ENCODE measurements at places on chromosomes 1 and 21.
A peak's percentile ranks its signal among the peaks of the same experiment; 100 is the strongest.

GRCh38 chr1:19418503-19418971 lies 66.8 kb downstream of the CAPZB start:
- no peak for DNase-seq

DNA sequence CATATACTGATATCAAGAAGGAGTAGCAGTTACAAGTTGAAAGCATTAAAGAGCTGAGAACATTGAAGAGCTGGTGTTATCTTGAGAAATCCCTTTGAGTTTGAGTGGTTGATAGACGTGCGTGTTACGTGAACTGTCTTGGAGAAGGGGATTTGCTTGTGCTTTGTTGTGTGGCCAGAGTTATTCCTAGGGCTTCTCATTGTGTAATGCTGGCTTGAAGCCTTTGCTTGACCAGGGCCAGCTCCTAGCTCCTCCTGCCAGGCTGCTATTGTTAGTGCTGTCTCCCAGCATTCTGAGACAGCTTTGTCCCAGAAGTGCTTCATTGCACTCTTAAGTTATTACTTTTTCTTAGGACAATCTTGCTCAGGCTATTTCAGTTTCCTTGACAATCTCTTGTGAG lies 116.2 kb upstream of the KCNK2 start:
- DNase-seq: no peak

DNA sequence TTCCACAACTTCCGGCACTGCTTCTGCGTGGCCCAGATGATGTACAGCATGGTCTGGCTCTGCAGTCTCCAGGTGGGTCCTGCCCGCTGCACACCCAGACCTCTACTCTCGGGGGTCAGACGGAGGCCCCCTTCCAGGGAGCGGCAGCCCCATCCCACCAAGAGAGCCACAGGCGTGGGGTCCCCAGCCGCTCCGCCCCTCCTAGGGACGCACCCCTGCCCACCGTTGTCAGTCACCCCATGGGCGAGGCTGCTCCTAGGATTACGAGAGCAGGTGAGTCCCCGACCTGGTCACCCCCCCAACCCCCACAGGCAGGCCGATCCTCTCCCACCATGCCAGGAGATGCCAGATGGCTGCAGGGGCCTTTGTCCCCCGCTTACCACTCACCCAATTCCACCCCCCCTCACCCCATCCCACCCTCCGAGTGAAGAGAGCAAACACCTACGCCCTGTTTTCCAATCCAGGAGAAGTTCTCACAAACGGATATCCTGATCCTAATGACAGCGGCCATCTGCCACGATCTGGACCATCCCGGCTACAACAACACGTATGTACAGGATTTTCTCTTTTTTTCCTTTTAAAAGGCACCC lies 107.0 kb downstream of the PDE9A start:
- DNase-seq: no peak

- no peak for DNase-seq
These were observed 144.8 kb downstream of the ETS2 start for GRCh38 chr21:38950435-38951094.

DNA sequence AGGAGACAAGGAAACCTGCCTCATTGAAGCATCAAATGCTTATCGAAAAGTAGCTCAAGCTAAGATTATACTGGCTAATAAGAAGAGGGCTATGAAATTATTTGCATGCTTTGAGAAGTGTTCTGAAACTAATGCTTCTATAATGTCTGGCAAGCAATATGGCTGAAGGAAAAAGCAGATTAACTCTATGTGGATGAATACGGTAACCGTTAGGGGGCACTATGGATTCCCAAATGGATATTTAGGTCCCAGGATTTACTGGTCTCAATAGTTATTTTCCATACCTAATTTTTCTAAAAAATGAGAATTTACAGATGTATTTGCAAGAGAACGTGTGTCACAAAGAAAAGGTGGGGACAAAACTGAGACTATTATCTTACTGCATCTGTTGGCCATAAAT lies 34.6 kb upstream of the RRP15 start:
- no peak for DNase-seq

- peak; percentile 99 for DNase-seq
These were observed 26.9 kb upstream of the RAP1A start for GRCh38 chr1:111592389-111593361.

GRCh38 chr1:101154547-101154946 lies 82.3 kb upstream of the S1PR1 start:
- DNase-seq: no peak

- DNase-seq: no peak
These were observed 8.1 kb downstream of the LRRC41 start for GRCh38 chr1:46295306-46295705.

GRCh38 chr1:32246888-32247273 lies at the start of gene FAM167B:
Gene FAM167B (plus strand): TSS chr1:32247222. CDS start chr1:32247422, 200 bp downstream.
- DNase-seq: no peak

- no peak for DNase-seq
These were observed 34.9 kb upstream of the SCYL3 start for GRCh38 chr1:169928438-169929209.

- DNase-seq: no peak
These were observed 96.0 kb downstream of the CLIC6 start for GRCh38 chr21:34764715-34765284.

- no peak for DNase-seq
These were observed 611.4 kb upstream of the USP24 start for GRCh38 chr1:55826381-55827080.

DNA sequence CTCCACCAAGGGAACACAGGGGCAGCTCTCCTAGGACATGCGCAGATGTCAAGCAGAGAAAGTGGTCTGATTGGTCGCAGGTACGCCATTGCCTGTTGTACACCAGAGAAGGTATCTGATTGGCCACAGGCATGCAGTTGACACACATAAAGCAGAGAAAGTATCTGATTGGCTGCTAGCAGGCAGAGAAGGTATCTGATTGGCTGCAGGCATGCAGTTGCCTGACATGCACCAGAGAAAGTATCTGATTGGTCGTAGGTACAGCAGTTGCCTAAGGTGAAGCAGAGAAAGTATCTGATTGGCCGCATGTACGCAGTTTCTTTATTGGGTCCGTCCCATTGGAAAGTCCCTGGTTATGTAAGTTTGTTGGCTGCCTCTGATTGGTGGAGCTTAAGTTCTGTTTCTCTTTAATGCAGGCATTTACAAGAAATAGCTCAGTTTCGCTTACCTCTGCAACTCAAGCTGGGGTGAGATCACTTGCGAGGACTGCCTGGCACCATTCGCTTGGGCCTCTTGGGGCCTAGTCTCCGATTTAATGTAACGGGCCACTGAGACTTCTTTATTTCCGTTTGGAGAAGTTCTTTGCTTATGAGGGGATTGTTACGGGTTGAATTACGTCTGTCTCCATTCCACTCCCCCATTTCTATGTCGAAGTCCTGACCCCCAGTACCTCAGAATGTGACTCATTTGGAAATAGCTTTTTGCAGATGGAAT lies 74.2 kb downstream of the SIK1 start:
- DNase-seq: no peak

GRCh38 chr1:73862355-73862754 lies 335.6 kb downstream of the LRRIQ3 start:
- DNase-seq: no peak

DNA sequence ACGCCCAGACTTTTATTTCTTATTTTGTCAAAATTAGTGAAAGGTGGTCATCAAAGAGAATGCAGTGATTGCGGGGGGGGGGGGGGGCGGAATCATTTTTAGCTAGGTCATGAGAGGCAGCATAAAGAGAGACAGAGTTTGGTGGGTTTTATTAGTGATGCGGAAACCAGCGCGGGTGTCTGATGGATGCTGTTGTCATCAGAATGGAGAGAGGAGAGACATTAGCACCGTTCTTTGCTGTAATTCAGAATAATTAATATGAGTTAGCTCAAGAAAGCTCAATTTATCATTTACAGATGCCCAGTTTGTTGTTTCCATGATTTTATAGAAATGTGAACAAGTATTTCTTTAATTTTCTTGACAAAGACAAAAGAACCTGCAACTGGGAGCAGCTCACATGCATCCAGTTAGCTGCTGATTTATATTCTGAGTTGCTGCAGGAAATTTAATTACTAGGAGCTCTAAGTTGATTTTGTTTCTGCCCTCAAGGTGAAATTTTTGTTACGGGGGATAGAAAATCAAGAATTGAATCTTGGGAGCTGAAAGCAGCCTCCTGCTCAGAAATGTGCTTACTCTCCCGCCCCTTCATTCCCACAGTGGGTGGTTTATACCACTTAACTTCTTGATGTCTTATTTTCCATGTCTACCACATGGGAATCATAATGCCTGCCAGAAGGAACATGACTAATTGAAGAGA lies 133.4 kb upstream of the MAP1LC3C start:
- DNase-seq: no peak

- no peak for DNase-seq
These were observed 24.4 kb downstream of the BLZF1 start for GRCh38 chr1:169392406-169392805.

- peak; percentile 28 for DNase-seq
These were observed 11.1 kb downstream of the PTPRC start for GRCh38 chr1:198649968-198650338.

DNA sequence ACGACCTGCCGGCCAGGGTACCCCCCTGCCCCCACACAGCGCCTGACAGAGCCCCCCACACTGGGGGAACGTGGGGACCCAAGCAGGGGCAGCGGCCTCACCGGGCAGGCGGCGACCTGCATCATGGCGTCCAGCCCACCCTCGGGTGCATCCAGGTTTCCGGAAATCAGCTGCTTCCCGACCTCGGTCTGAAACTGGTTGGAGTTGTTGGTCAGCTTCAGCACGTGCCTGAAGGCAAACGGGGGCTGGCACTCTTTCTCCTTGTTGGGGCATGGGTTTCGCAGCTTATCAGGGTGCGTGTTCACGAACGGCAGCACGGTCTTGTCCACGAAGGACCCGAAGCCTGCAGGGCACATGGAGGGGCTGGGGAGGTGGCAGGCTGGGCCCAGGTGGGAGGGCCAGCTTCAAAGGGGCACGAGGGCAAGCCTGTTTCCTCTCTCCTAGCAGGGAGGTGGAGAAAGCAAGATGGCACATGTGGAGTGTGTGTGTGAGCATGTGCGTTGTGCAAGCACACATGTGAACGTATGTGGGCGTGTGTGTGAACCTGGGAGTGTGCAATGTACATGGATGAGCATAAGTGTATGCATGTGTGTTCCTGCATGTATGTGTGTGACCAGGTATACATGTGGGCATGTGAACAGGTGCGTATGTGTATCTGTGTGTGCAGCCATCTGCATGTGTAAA lies 19.2 kb downstream of the ITGB2 start:
- no peak for DNase-seq

GRCh38 chr1:54506594-54506993 lies 41.4 kb upstream of the ACOT11 start:
- DNase-seq: no peak

GRCh38 chr1:164660775-164661174 lies 101.8 kb downstream of the PBX1 start:
- DNase-seq: no peak

- no peak for DNase-seq
These were observed 151.7 kb downstream of the HLX start for GRCh38 chr1:221030990-221031389.

GRCh38 chr1:185825556-185825955 lies 91.4 kb downstream of the HMCN1 start:
- no peak for DNase-seq

GRCh38 chr1:22731924-22732720 lies 21.5 kb downstream of the EPHB2 start:
- DNase-seq: no peak

DNA sequence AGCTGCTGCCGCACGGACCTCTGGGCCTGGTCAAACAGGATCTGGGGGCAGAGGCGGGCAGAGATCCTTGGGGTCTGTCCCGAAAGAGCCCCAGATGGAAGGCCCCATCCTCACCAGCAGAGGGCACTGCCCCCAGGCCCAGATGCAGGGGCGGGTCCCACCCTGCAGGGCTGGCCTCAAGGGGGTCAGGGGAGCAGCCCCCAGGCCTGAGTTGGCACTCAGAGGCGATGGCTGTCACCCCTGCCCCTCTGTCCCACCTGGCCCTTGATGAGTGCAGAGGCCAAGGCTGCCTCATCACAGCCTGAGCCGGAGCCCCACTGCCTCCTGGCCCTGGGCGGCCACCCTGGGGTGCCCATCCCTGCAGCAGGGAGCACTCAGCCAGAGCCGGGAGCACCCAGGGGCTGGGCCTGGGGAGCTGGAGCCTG lies 5.7 kb downstream of the ACAP3 start:
- no peak for DNase-seq

DNA sequence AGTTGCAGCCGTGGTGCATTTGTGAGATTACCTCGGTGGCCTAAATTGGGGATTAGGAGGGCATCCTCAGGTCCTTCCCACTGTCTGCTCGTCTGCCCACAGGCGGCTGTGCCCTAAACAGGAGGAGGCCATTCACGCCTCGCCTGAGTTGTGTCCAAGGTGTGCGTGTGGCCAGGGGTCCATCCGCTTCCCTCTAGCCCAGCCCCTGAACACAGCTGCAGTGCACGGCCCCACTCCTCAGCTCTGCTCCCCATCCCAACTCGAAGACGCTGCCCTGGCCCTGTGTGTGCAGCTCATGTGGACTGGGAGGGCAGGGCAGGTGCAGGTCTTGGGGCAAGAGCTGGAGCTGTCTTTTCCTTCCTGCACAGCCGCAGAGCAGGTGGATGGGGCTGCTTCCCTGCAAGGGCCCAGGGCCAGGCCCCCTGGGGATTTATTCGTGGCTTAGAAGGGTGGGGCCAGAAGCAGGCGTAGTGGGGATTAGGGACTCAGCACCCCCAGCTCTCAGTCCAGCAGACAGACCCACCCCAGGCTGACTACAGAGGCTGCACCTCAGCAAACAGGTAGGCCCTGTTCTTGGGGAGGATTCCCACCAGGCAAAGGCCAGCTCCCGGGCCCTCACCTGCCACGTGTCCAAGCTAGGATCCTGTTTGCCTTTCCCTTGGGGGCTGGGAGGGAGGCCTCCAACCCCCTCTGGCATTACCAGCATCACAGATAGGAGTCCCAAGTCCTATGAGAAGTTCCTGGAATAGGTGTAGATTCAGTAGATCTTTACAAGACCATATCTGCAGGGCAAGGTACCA lies 4.3 kb downstream of the GUK1 start:
- no peak for DNase-seq

DNA sequence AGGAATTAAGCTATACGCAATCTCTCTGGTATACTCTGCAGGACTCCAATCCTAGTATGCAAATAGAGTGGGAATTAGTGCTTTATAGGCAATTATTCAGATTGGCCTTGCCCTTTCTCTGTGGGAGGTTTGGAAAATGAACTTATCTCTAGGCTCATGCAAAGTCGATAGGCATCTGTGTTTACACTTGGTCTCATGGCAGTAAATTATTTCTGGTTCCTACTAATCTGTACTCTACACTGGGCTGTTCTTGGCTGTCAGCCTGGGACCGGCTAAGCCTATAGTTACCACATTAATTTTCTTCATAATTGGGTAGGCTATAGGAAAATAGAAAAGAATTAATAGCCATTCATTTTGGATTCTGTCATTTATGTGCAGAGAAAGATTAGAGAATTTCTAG lies 544.6 kb downstream of the AMY1C start:
- no peak for DNase-seq

GRCh38 chr1:237873487-237874211 lies 17.1 kb downstream of the ZP4 start:
- no peak for DNase-seq

- DNase-seq: no peak
These were observed 178.8 kb downstream of the SYT2 start for GRCh38 chr1:202531472-202531811.

DNA sequence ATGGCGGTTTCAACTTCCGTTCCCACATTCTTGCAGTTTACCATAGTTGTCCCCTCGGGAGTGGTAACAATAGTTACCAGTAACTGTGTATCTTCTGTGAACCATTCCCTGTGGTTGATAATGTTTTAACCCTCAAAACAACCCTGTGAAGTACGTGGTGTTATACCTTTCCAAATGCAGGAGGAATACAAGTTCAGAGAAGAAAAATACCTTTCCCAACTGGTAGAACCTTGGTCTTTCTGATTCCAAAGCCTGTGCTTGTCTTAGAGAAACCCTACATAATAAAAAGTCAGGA lies 789 bp downstream of the BTF3L4 start:
- no peak for DNase-seq

GRCh38 chr1:204709960-204710912 lies 24.7 kb upstream of the LRRN2 start:
- DNase-seq: no peak

All from activated CD4-positive, alpha-beta T cell treated with anti-CD3 and anti-CD28 coated beads, Interleukin-2, amount 50 U/mL, for 4 hours (primary cell).